ENCODE measurements at places on chromosomes 2 and 18. TPM values are rescaled to one million over a fixed set of nuclear protein-coding genes. Genes with fewer than 3 reads are reported as not detected.
A peak's percentile ranks its signal among the peaks of the same experiment; 100 is the strongest.

TRIP12 gene
- total RNA-seq, result 194 TPM

SCYGR4 gene
- total RNA-seq, result not detected

CAPG gene
- total RNA-seq, result 6.1 TPM

SERPINB13 gene
- not detected for total RNA-seq

TGFA gene
- total RNA-seq, result 1.1 TPM

CRACDL gene
- total RNA-seq, result 4.0 TPM

UGT1A4 gene
- total RNA-seq, result not detected

HES6 gene
- total RNA-seq, result 2.7 TPM

HOXD11 gene
- total RNA-seq, result not detected

DNA sequence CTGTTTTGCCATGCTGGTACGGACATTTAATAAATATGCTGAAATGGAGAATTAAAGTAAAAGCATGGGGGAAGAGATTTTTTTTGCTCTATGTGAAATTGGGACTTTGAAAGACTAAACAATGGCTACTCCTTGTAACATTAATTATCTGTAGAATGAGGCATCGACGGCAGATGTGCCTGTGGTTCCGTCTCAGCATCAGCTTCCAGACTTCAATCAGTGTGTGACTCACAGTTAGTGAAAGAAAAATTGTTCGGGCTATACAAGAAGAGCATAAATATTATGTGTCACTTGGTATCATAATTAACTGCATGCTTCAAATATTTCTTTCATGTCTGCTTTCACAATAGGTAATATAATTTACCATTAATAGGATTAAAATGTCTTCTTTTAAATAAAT is 117.0 kb upstream of the SMIM21 start:
- DNase-seq, result no peak

DNA sequence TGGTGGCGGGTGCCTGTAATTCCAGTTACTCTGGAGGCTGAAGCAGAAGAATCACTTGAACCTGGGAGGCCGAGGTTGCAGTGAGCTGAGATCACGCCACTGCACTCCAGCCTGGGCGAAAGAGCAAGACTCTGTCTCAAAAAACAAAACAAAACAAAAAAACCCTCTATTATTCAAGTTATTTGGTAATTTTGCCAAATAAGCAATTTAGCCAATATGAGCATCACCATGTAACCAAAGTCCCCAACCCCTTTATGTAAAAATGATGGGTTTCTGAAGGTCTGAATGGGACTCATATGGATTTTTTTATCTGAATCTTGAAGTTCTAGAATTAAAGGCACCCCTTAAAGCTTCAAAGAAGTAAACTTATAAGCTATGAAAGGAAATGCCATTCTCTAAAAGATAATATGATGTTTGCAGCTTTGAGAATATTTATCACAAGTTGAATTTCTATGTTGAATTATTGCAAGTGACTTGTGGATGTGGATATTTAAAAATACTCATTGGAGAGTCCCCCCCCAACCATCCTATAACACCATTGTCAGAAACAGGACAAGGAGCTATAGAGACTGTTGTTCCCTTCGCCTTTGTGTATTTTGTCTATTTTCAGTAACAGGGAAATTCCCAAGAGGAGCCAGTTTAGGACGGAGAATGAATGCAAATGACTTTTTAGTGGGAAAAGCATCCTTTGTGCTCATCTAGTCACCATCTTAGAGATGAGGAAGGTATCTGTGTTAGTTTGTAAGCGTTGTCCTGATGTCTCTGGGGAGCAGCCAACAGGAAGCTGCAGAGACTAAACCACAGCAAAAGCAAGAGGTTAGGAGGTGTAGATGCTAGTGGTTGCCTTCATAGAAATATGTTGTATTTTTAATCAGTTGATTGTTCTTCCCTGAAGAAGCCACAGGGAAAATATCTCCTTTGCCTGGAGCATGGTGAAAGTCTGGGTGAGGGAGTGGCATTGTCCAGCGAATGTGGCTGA is 68.3 kb downstream of the TET3 start:
- DNase-seq, result no peak

GRCh38 chr2:65103013-65103715 is 26.7 kb downstream of the RAB1A start:
- DNase-seq, result no peak

GRCh38 chr18:70499218-70499691 is 210.4 kb downstream of the SOCS6 start:
- DNase-seq, result no peak

DNA sequence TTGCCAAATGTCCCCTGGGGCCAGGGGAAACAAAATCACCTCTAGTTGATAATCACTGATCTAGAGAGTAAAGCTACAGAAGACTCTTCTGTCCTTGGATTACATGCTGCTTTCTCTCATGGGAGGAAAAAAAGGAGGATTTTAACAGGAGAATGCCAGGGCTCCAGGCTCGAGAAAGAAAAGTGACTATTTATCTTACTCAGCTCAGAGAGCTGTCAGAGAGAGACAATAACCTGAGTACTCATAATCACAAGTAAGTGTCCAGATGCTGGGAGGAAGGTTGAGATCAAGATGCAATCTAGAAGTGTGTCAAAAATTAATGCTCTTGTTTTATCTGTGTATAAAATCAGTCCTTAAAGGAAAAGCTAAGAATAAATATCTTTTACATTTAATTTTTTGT is 133.3 kb downstream of the PTRHD1 start:
- no peak for DNase-seq

GRCh38 chr2:241506793-241507429 is 1.5 kb downstream of the STK25 start:
- DNase-seq, result no peak

DNA sequence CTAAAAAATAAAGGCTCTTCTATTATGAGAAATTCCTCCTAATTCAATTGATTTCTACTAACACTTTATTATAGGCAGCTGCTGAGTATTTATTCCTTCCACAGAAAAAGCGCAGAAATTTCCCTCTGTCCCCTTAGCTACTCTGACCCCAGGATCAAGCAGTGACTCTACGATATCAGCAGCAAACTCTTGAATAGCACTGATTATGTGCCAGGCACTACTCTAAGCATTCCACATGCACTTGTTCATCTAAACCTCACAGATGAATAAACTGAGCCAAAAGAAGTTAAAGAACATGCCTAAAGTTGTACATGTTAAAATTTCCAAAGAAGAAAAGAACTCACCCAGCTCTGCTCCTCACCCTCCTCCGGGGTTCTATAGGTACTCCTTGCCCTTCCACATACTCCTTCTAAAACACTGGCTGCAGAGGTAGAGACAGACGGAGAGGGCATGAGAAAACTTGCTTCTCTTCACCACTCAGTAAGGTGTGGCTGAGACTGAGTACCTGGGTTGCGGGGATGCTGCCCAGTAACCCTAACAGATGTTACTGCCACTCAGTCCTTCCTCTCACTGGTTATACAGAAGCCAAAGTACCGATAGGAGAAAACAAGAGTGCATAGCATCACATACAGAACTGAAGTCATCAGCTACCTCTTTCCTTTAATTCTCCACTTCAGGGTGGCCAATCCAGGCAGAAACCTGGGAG is 9.9 kb downstream of the C1D start:
- DNase-seq, result no peak

- DNase-seq, result no peak
Measured at GRCh38 chr2:142865924-142866323, 11.5 kb upstream of the KYNU start.

GRCh38 chr18:44149706-44150105 is 531.0 kb upstream of the SETBP1 start:
- no peak for DNase-seq

GRCh38 chr2:240324312-240325015 is 111.0 kb upstream of the GPC1 start:
- peak; percentile 63 for DNase-seq

DNA sequence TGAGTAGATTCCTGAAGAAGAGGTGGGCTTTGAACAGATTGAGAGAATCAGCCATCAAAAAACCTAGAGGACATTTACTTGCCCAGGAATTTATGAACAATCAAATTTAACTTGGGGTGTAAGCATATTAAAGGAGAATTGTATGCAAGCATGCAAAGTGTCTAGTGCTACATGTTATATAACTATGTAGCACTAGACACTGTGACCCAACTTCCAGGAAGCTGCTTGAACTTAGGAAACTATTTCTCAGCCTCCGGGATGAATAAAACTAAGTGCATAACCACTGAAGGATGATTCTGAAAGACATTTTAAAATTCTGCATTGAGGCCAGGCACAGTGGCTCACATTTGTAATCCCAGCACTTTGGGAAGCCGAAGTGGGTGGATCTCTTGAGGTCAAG is 12.4 kb downstream of the MFF start:
- no peak for DNase-seq

DNA sequence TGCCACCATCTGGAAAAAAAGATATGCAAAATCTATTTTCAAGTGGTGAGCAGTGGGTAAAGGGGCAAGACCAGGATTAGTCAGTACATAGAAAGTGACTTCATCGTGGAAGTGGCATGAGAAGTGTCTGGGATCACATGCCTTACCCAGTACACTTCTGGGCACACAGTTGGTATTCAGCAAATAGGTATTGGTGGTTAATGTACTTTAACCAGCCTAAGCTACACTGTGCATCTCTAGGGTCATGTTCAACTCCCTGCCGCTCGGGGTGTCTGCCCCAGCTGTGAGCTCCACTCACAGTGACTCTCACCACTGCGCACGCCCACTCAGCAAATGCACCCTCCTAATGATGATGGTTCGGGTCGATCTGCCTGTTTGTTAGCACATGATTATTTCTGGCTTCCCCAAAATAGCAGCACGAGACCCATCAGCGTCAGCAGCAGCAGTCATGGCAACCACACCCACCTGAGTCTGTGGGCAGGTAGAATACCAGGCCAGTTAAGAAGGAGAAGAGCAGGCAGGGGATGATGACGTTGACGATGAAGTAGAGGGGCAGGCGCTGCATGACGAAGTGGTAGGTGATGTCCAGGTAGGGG is 11.1 kb downstream of the CHRNA1 start:
- no peak for DNase-seq

DNA sequence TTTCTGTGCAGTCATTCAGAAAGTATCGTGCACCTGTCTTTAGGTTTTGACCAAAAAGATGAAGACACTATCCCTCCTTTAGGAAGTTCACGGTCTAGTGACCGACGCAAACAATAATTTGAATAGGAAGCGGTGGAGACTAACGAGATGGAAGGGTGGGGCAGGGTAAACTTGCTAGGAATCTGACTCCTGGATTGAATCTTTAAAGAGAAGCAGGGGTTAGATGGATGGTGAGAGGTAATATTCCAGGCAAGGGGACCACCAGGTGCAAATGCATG is 651 bp upstream of the TXNL1 start:
- no peak for DNase-seq

- no peak for DNase-seq
Measured at GRCh38 chr2:179692043-179692442, 169.4 kb downstream of the ZNF385B start.

- DNase-seq, result peak; percentile 81
Measured at GRCh38 chr2:25276569-25277465, 64.9 kb downstream of the DNMT3A start.

DNA sequence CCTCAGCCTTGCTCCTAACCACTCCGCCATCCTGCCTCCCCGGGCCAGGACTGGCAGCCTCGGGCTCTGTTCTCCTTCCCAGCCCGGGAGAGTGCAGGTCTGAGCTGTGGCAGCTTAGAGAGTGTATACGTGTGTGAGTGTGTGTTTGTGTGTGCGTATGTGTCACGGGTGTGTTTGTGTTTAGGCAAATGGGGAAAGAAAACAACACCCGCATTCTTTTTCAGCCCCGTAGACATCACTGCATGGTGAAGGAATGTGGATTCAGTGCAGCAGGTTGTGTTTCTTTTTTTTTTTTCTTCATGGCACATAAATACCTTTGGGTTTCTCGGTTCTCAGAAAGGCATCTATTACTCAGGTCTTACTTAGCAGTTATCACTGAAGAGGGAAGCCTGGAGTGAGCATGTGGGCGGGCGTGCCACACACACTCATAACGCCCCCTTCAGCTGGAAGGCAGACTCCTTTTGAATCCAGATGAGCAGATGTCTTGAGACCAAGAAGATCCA is 44.2 kb downstream of the GLI2 start:
- no peak for DNase-seq

DNA sequence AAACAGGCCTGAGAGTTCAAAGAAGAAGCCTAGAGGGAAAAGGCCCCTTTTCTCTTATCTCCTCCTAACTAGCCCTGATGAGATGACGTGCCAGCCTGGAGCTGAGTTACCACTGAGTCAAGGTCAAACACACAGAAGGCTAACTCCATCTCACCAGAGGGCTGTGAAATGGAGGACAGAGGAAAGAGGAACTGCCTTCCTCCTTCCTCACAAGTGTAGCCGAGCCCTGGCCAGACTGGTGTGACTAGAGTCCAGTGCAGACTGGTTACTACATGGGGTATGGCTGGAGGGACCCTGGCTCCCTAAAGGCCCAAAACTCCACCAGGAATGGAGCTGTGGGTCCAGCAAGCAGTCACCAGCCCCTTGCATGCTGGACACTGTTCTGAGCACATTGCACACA is 35.7 kb upstream of the GYPC start:
- DNase-seq, result no peak

GRCh38 chr2:167293172-167293781 is 405.0 kb downstream of the XIRP2 start:
- DNase-seq, result peak; percentile 40

- DNase-seq, result no peak
Measured at GRCh38 chr2:162579169-162579568, 235.2 kb downstream of the GCA start.

DNA sequence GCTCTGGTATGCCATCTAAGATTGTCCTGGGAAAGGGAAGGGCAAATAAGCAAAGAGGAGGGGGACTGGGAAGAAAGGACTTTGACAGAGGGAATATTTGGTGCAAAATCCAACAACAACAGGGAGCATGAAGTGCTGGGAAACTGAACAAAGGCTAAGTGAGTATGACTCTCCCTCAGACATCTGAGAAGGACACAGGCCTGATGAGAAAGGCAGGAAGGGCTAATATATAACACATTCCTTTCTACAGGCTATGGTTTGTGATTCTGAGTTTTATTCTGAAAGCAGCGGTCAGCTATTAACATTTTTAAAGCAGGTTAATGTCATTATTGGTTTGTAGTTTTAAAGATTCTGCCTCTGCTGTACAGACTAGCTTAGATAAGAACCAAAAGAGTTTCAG is 1579.5 kb downstream of the LRP1B start:
- DNase-seq, result no peak

DNA sequence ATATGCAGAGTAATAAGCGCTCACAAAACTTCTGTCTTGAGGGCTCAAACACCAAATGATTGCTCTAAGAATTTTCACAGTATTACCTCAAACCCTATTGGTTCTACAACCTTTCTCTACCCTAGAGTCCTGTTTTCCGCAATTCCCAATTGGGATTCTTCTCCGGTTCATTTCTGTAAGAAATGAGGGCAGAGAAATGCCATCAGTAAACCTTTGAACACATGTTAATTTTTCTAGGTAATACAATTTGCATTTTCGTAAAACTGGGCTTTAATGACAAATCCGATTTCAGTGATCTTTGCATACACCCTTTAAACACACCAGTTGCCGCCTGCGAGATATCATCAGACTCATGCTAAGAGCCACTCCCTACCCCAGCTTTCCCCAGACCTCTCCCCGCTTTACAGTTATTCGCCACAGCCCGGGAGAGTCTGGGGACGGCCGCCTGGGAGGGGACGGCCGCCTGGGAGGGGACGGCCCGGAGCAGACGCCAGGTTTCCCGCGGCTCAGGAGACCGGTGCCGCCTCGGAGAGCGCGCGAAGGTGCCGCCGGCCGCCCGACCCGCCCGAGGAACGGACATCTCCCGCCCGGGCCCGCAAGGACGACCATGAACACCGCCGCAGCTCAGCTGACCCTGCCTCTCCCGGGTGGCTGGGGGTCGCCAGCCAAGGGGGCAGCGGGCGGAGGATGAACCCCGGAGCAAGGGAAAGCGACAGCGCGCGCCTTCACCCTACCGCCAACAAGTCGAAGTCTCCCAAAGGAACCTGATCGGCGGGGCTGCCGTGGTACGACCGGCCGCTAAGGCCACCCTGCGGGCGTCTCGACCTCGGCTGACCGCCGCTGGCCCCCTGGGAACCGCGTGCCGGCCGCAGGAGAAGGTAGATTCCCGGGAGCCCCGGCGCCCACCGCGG is 463 bp downstream of the SMC6 start:
- peak; percentile 66 for DNase-seq

All from left ventricle myocardium superior (tissue), 1 donor.